GM23338 (cell line): ENCODE measurements at places on chromosomes 11 and 22.

DNA sequence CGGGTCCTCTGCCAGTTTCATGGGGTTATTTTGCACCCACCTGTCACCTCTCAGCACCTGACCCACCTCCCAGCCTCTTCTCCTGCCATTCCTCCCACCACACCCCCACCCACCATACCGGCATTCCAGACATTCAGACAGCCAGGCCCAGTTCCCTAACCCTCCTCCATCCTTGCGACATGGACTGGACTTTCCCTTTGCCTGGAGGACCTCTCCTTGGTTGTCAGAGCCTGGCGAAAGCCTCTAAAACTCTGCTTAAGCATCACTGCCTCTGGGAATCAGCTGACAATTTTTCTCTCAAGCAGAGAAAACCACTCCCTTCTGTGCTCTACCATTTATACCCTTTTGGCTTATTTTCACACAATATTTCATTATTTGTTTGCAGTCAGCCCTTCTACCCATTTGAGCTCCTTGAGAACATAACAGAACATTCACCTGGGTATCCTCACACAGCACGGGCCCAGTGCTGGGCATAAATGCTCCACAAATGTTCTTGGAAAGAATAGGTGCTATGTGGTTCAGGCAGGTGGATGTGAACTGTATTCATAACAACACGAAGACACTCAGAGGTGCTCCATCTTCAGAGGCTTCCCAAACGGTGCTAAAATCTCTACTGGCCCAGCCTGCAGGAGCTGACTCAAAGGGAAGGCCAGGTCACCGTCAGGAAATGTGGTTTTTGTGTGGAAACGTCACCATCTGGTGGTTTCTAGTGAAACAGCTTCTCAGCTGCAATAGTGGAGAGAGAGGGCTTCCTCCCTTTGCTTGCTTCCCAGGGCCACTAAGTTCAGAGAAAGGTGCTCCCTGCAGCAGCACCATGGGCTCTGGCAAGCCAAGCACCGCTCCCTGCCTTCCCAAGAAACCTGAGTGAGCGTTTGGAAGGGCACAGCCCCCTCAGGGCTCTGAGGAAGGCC lies 10.4 kb downstream of the SPATA19 start:
- DNase-seq, result peak; percentile 86

GRCh38 chr11:34604145-34604544 lies 16.7 kb upstream of the EHF start:
- DNase-seq, result no peak

GRCh38 chr22:42560781-42561180 lies 7.0 kb downstream of the SERHL2 start:
- DNase-seq, result peak; percentile 85

- no peak for DNase-seq
Observed at GRCh38 chr22:43036282-43036829, 21.4 kb upstream of the PACSIN2 start.

DNA sequence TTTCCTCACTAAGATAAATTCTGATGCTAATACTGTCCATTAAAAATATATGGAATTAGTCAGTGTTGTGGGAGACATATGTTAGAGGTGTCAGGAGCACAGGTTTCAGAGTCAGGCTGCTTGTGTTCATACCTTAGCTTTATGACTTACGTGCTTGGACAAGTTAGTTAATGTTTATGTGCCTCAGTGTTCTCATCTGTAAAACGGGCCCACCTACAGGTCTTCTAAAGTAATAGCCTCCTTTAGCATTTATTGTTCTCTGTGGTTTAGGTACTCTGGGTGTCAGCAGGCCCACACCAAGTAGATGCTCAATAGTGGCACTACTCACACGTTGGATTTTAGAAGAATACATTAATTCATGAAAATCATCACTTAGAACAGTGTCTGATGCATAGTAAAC lies 308.7 kb upstream of the ZC3H12C start:
- no peak for DNase-seq

DNA sequence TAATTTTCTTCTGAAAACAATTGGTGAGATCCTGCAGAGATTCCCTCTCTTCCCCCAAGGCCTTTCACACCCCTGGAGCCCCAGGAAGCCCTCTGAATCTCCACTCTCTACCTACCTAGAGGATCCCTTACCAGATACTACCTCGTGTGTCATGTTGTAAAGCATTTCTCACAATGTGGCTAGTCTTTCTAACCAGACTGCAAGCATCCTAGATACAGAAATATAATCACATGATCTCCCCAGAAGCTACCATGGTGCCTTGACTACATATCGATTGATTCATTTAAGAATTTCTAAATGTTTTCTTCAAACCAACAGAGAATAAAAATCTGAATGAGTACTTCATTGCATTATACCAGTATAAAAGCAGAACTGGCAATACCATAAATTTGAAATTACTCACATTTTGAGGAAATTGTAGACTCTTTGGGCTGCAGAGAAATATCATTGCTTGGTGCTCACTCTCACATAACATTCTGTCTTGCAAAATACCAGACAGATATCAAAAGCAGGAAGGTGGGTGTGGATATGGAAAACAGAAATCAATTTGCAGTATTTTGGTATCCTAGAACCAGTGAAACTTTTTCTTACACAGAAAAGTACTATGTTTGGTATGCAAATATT lies 113.5 kb downstream of the MAML2 start:
- DNase-seq, result no peak

DNA sequence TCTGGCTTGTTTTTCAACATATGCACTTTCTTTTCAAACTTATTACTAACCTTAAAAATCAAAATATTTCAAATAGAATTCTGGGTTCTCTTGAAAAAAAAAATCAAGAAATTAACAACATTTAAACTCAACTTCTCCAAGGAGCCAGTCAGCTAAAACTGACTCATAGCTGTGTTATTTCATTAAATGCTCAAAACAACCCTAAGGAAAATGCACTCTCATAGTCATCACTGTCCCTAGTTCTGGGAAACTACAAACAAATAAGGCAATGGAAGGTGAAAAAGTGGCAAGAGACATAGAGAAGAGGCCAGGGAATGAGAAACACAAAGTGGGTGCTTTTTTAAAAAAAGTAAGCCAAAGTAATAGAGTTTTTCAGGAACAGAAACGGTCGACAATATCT lies 4.1 kb upstream of the ARHGAP20 start:
- DNase-seq, result no peak

GRCh38 chr11:104883342-104883741 lies 14.9 kb downstream of the CASP12 start:
- DNase-seq, result no peak

DNA sequence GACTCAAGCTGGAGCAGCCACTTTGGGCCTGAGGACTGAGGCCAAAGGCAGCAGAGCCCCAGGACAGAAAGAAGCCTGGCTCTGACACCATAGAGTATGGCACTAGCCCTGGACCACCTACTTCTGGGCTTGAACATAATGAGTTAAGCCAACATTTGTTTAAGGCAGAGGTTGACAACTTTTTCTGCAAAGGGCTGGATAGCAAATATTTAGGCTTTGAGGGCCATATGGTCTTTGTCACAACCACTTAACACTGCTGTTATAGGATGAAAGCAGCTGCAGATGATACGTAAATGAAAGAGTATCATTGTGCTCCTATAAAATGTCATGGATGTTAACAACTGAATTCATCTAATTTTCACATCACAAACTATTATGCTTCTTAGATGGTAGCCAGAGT lies 16.6 kb downstream of the OSBP start:
- no peak for DNase-seq

DNA sequence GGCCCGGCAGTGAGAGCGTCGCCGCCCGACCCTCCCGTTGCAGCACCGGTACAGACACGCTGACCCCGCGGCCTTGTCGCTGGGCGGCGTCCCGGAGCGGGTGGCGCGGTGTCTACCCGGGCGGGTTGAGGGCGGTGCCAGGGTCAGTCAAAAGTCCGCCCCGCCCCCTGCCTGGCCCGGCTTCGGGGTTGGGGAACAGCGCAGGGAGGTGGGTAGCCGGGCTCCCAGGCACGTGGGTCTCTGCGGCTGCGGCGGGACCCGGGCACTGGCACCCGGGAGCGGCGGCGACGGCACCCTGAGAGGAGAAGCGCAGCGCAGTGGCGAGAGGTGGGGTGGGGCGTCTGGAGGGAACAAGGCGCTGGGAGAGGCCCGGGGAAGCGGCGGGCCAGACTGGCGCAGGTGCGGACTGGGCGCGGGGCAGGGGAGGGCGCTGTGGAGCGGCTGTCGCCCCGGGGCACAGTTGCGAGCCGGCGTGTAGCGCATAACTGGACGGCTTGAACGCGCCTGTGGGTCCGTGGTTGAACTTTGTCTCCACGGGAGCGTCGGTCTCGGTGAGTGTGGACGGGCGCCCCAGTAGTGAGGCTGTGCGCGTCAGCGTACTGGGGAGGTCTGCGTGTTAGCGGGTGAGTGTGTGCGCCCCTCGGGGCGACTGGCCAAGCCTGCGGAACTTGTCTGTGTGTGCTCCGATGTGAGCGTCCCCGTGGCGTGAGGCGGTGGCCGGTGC lies at the start of gene P2RY2:
Gene P2RY2 (plus strand): TSS at position 176 of the 724 bp plus-strand sequence. CDS start 15,879 bp downstream, outside the sequence.
- DNase-seq, result peak; percentile 87

- DNase-seq, result peak; percentile 44
Observed at GRCh38 chr11:75376175-75376574, 23.1 kb upstream of the RPS3 start.

GRCh38 chr22:45238957-45239680 lies 1.6 kb downstream of the KIAA0930 start:
- DNase-seq, result no peak
